ENCODE measurements at places on chromosomes 3 and 15.

GRCh38 chr3:161305095-161305991 lies 66.0 kb downstream of the SPTSSB start:
- peak; percentile 18 for DNase-seq

DNA sequence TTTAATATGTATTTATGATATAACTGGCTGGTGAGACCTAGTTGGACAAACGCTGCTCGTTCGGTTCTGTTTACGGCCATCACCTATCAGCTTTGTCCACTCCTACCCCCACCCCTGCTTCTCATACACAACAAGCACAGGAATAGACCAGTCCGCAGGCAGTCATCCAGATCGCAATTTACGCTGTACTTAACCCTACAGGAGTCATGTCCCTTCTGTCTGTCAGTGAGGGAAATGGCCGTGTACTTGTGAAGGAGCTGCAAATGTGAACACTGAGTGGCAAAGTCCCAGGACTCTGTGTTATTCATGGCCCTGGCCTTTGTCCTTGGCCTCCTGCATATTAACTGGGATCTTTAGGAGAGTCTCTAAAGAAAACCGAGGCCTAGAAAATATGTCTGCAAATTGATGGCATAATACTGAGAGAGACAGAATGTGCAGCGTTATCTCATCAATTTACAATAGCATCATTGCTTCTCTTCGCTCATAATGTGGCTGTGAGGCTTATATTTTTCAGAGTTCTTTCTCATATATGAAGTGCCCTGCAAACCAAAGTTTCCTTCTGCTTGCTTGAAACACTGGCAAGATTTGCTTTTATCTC lies 7.2 kb upstream of the ABHD10 start:
- DNase-seq: no peak

- DNase-seq: no peak
These were observed 8.7 kb downstream of the LIMD1 start for GRCh38 chr3:45603226-45603625.

DNA sequence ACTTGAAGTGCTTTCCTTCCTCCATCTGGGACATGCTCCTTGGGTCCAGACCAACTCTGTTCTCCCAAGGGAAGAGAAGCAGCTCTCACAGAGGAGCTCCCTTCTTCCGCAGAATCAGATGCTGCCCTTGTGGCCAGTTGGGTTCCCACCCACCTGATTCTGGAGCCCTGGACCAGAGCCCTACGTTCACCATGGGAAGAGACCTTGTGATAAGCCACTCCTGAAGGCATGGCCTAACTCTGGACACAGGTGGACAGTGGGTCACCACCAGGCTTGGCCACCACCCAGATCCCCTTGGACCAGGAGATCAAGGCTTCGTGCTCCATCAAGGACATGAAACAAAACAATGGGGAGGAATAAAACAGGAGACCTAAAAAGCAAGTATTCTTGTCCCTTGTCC lies 172.2 kb downstream of the RPLP1 start:
- DNase-seq: no peak

GRCh38 chr3:138950006-138950644 lies 3.1 kb downstream of the FOXL2NB start:
- DNase-seq: peak; percentile 50

GRCh38 chr3:124558991-124559845 lies 171.0 kb upstream of the UMPS start:
- peak; percentile 99 for DNase-seq

GRCh38 chr3:142663865-142664264 lies 60.0 kb upstream of the TRPC1 start:
- no peak for DNase-seq

DNA sequence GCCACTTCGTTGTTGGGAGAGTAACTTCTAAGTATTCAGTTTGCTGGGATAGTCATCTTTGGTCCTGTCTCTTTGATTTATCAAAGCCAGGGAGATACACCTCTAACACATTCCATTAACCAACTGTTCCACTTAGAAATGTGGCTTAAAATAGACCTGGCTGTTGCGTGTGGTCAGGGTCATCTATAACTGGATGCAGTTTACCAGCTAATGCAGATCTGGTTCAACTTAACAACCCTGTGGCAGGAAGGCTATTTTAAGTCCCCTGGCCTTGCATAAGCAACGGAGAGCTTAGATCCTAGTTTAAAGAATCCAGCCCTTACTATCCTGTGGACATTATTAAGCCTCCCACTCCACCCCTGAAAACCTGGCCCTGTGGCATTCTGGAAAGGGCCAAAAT lies 28.1 kb upstream of the CAPN3 start:
- no peak for DNase-seq

- DNase-seq: peak; percentile 51
These were observed 9.2 kb upstream of the TMEM212 start for GRCh38 chr3:171833789-171834460.

- no peak for DNase-seq
These were observed 23.3 kb downstream of the RUBCN start for GRCh38 chr3:197713477-197713822.

DNA sequence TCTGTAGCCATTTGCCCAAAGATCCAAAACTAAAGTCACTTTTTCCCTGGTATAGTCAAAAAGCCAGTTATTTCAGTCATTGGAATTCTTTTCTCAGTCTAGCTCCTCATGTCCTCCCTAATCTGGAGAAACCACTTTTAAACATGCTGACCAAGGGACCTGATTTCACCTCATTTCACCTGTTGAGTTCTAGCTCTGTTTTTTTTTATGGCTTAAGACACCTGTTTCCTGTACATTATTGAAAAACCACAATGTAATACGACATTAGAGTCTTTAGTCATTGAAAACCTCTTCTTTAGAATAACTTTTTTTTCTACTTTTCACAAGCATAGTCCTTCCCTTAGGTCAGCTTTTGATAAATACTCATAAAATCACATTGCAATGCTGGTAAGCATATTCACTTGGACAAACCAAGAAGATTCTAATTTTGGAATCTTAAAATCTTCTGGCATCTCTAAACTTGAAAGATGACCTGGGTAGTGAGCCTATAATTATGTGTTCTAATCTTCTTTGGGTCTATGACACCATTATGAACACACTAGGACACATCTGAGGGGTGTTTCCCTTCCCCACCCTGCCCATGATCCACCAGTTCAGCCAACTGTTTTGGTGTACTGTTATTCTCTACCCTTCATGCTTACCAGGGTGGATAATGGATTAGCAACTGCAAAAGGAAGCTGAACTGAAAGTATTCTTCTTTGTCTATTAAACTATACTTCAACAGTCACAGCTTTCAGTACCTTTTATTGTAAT lies 103.5 kb upstream of the FXR1 start:
- no peak for DNase-seq

- DNase-seq: no peak
These were observed 97.8 kb upstream of the SPRED1 start for GRCh38 chr15:38154837-38155236.

DNA sequence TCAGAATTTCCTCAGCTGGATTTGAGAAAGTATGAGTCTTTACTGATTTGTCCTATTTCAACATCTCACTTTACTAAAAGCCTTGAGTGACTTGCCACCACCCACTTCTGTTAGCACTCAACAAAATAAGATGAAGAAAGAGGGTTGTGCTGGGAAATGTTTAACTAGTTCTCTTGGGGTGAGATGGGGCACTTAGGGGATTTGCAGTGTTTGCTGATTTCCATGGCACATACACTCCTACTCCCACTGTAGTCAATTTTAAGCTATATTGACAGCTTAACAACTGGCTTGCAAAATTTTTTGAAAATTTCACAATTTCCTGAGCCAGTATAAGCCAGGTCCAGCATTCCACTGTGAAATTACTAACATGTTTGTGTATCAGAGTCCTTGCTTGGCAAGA lies 463.1 kb upstream of the ARHGEF26 start:
- DNase-seq: no peak

GRCh38 chr3:168876346-168877035 lies 780.8 kb upstream of the GOLIM4 start:
- DNase-seq: no peak

DNA sequence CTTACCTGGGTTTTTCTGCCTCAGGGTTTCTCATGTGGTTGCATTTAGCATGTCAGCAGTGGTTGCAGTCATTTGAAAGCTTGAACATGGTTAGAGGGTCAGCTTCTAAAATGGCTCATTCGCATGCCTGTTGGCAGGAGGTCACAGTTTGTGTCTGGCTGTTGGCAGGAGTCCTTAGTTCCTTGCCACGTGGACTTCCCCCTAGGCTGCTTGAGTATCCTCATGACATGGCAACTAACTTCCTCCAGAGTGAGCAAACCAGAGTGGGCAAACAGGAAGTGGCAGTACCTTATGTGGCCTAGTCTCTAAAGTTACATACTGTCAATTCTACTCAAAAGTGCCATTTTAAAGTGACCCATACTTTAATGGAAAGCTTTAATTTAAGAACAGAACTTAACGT lies 3.4 kb upstream of the UNC13C start:
- no peak for DNase-seq

GRCh38 chr15:89825271-89825940 lies 10.8 kb upstream of the ANPEP start:
- no peak for DNase-seq

DNA sequence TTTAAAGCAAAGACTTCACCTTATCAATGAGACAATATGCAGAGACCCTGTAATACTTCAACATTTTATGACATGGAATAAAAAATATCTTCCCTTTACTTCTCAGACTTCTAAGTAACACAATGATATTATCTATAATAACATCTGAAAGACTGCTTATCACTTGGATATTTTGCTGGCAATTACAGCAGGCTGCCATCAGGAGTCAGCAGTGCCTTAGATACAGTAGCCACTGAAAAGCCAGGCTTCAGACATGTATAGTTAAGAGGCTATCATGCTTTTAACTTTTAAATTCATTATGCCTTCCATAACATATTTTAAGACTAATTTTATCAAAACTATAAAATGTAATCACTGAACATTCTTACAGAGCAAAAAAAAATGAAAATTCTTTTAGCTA lies 227.5 kb downstream of the NEK10 start:
- no peak for DNase-seq

DNA sequence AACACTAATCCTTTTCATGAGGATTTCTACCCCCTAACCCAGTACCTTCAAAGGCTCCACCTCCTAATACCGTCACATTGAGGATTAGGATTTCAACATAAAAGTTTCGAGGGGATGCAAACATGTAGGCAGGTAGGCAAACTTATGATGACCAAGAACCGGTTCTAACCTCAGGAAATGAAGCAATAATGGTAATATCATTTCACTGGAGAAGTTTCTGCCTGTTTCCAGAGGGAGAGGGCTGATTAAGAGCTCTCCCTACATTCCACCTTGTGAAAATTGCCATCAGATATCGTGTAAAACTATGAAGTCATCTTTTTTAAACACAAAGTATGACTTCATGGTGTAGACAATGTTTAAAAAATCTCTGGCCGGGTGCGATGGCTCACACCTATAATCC lies 31.6 kb downstream of the NKIRAS1 start:
- DNase-seq: no peak

DNA sequence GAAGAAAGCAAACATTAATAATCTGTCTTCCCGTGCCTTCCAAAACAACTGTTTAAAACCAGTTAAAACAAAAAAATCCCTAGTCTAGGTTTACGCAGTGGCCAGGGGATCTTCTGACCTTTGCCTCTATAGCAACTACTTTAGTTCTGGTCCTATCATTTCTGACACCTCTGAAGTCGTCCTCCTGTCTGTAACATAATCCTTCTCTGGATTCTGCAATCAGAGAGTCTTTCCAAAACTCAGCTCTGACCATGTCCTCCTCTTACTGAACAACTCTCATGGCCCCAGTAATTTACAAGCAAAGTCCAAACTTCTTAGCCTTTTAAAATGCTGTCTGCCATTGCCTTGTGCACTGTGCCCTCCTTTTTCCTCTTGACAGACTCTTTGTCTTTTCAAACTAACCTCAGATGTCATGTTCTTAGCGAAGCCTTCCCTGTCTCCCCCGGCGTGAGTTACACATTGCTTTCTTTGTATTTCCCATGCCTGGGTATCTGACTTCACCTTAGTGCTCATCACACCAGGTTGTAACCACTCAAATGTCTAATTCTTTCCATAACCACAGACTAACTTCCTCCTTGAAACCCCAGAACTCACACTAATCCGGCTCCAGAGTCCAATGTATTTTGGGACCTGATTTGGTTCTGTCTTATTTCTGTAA lies 105.2 kb upstream of the BNIP2 start:
- no peak for DNase-seq

GRCh38 chr15:49200347-49200746 lies 30.3 kb downstream of the GALK2 start:
- no peak for DNase-seq

DNA sequence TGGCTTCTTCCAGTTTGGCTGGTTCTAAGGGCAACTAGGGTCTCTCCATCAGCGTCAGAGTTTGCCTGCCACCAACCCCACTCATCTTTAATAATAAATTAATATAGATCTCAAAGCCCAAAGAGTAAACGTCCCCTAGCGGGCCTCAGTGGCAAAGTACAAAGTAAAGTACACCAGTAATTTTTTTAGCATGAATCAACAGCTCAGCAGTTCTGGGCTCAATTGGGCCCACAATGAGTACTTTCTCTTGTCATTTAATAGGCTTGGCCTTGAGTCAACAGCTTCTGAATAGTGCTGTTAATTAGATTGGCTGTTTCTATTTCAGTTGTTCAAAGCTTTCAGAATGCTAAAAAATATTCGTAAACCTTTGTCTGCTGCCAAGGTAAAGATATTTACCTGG lies 89.0 kb upstream of the PFN2 start:
- no peak for DNase-seq

- DNase-seq: no peak
These were observed 47.9 kb downstream of the ATP13A5 start for GRCh38 chr3:193330555-193331204.

GRCh38 chr3:66709532-66709931 lies 208.7 kb upstream of the LRIG1 start:
- DNase-seq: no peak

DNA sequence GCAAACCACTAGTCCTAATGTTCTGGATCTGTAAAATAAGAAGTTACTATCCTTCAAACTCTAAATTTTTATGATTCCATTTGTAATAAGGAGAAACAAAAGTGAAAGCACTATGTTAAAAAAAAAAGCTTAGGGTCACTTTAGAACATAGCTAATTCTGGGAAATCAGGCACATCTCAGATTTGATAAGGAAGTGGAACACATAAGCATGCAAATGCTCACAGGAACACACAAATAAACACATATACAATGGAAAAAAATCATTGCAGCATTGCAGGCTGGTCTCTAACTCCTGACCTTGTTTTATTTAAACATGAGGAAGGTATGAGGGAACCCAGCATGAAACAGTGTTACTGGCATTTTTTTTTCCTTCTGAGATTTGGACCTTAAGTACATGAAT lies 63.2 kb upstream of the TNFSF10 start:
- DNase-seq: no peak
